ENCODE measurements at places on chromosomes 7 and 10.

DNA sequence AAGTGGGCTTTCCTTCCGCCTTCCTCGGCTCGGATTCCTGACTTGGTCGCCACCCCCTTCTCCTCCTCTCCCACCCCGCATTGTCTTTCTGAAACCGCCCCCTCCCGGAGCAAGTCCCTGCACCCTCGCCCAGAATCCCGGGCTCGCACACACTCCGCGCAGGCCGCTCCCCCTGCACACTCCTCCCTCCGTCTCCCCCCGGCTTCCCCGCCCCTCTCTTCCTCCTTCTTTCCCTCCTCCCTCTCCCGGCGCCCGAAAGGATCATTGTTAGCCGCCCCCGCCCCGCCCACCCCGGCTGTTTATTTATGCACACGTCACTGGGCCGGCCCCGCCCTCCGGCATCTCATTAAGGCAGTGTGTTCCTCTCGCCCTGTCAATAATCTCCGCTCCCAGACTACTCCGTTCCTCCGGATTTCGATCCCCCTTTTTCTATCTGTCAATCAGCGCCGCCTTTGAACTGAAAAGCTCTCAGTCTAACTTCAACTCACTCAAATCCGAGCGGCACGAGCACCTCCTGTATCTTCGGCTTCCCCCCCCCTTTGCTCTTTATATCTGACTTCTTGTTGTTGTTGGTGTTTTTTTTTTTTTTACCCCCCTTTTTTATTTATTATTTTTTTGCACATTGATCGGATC, at the start of gene TCF7L2:
TCF7L2 (plus strand) TSS at position 373 of the 633 bp plus-strand sequence. CDS start 510 bp downstream, outside the sequence.
- DNase-seq = peak; percentile 98

GRCh38 chr7:18294411-18294810, 201.1 kb upstream of the HDAC9 start:
- DNase-seq = no peak

GRCh38 chr10:24886290-24886680, 66.1 kb downstream of the PRTFDC1 start:
- DNase-seq = no peak

DNA sequence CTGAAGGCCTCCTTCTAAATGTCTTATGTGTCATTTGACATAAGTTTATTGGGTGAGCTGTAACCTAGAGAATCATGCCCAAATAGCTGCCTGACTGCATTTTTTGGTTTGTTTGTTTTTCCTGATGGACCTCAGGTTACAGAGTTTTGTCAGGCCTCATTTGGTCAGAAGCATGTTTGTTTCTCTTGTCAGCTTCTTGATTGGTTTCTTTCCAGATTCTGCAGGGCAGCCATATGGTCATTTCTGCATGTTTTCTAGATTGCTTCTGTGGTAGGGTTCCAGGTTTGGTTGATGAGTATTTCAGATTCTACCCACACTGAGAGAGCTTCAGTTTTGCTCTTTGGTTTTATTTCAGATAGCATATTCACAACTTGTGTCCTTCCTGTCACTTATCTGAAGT, 28.0 kb downstream of the GLCCI1 start:
- DNase-seq = no peak

- DNase-seq = no peak
These were observed 25.2 kb downstream of the CREB3L2 start for GRCh38 chr7:137976696-137977095.

DNA sequence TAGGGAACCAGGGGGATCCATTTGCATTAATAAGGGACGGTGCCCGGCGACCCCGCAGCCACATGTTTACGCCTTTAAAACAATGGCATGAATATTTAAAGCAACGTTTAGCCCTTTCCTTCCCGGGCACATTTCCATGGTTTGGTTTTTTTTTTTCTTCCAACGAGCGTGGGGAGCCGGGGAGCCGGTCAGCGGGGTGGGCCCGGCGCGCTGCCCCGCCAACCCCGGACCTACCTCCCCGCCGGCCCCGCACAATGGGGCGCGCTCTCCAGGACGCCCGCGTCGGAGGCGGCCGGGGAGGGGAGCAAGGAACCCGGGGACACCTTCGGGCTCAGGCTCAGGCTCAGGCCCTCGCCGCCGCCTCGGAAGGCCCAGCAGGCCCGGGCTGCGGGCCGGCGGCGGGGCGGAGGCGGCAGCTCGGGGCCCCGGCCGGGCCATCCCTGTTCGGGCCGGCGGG, 1.0 kb downstream of the SEPHS1 start:
- DNase-seq = peak; percentile 32

GRCh38 chr7:112437072-112437471, 13.2 kb upstream of the IFRD1 start:
- DNase-seq = no peak
